ENCODE measurements at places on chromosomes 4 and X.
A peak's percentile ranks its signal among the peaks of the same experiment; 100 is the strongest.

GRCh38 chr4:108651014-108651791, 804 bp downstream of the OSTC start:
- H3K4me1 ChIP-seq, result peaks cover 11% of the 10 kb centered on the region
- no peak for DNase-seq
- H3K27me3 ChIP-seq, result no peaks in the 10 kb centered on the region
- peak overlapping the region; percentile 83 for H3K4me3 ChIP-seq

GRCh38 chrX:37378404-37378803, 29.2 kb downstream of the PRRG1 start:
- H3K36me3 ChIP-seq, result no peaks in the 10 kb centered on the region
- no peaks in the 10 kb centered on the region for H3K27me3 ChIP-seq
- no peak for DNase-seq
- peak overlapping the region; percentile 41 for H3K27ac ChIP-seq
- no peaks in the 10 kb centered on the region for H3K4me1 ChIP-seq

DNA sequence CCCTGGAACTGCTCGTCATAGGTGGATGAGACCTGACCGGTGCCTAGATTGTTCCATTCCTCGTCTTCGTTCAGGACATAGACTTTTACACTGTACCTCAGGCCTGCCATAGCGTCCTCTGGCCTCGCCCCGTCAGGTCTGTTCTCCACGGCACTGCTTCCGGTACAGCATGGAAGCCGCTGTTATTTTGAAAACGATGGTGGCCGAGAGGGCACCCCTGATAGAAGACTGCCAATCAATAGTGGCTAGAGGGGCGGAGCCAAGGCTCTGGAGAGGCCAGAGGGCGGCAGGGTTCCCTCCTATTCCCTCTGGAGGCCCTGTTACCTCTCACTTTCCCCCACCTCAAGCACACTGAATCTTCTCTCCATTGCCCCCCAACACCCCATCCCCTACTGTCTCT, at the start of gene PPP4R3C:
Gene PPP4R3C, minus strand, starts transcription at position 155 of the 400 bp plus-strand sequence. Its CDS starts 45 bp downstream, at position 110.
- no peaks in the 10 kb centered on the region for H3K27me3 ChIP-seq
- H3K36me3 ChIP-seq, result no peaks in the 10 kb centered on the region
- no peaks in the 10 kb centered on the region for H3K4me1 ChIP-seq
- no peak for DNase-seq
- H3K27ac ChIP-seq, result no peak within 1 kb of the TSS
- H3K4me3 ChIP-seq, result no peak within 1 kb of the TSS

GRCh38 chr4:38715050-38715449, 51.1 kb downstream of the KLF3 start:
- no peak overlapping the region for H3K27ac ChIP-seq
- H3K4me3 ChIP-seq, result no peak overlapping the region
- H3K36me3 ChIP-seq, result no peaks in the 10 kb centered on the region

DNA sequence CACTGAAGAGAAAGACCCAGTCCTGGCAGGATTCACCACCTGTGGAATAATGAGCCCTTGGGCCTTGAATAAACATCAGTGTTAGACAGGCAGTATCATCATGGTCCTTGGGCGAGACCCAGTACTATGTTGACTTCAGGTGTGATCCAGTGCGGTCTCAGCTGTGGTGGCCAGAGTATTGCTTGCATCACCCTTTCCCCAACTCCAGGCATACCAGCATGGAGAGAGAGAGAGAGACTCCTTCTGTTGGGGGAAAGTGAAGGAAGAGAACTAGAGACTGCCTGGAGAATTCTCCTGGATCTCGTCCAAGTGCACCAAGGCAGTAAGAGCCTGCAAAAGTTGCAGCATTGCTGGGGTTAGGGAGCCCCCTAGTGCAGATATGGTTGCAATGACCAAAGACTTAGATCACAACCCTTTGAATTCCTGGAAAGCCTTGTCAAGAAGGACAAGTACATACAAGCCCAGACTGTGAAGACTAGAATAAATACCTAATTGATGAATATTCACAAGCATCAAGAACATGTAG, 61.1 kb upstream of the VAMP7 start:
- no peak overlapping the region for H3K27ac ChIP-seq
- H3K36me3 ChIP-seq, result no peaks in the 10 kb centered on the region
- H3K4me3 ChIP-seq, result no peak overlapping the region

GRCh38 chrX:47596256-47596655, 14.0 kb downstream of the TIMP1 start:
- peak overlapping the region; percentile 30 for H3K27ac ChIP-seq
- no peak overlapping the region for H3K4me3 ChIP-seq
- no peak for DNase-seq
- no peaks in the 10 kb centered on the region for H3K4me1 ChIP-seq
- H3K36me3 ChIP-seq, result no peaks in the 10 kb centered on the region

DNA sequence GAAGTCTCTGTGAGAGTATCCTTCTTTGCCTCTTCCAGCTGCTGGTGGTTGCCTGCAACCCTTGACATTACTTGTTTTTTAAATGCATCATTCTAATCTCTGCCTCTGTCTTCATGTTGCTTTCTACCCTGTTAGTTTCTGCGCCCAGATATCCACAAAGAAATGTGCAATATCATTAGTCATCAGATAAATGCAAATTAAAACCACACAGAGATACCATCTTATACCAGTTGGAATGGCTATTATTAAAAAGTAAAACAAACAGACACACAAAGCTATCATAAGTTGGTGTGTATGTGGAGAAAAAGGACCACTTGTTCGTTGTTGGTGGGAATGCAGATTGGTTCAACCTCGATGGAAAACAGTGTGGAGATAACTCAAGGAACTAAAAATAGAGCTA, 517.4 kb downstream of the FAT4 start:
- H3K27me3 ChIP-seq, result peaks cover 2% of the 10 kb centered on the region
- H3K4me1 ChIP-seq, result no peaks in the 10 kb centered on the region
- no peak overlapping the region for H3K4me3 ChIP-seq
- H3K27ac ChIP-seq, result no peak overlapping the region
- no peak for DNase-seq

DNA sequence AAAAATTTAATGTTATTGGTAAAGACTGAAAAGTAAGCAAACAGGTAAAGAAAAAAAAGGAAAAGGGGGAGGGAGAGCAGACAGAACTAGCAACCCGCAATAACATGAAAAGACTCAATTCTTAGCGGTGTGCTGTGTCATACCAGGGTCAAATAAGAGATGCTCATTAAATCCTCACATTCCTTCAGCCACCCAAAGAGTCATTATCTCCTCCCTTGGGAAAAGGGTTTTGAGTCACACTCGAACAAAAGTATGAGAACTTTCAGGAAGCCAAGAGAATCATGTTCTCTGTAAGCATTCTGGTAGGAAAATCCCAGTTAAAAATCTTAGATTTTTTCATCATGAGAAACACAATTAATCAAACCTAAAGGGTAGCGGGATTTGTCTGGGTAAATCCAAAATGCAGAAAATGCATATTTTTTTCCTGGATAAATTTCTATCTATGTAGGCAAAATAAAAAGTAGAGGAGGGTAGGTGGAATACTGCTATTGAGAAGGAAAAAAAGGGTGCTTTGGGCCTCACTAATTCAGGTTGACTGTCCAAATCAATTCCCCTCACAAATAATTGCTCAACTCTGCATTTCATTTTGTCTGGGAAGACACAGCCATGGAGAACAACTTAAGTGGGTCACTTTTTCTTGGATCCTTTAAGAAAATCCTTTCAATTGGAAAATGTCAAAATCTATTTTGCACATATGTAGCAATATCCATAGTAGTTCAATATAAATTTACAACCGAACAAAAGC, 23.2 kb downstream of the TNIP3 start:
- no peaks in the 10 kb centered on the region for H3K36me3 ChIP-seq
- no peak overlapping the region for H3K27ac ChIP-seq
- DNase-seq, result no peak
- no peaks in the 10 kb centered on the region for H3K27me3 ChIP-seq
- H3K4me1 ChIP-seq, result no peaks in the 10 kb centered on the region

DNA sequence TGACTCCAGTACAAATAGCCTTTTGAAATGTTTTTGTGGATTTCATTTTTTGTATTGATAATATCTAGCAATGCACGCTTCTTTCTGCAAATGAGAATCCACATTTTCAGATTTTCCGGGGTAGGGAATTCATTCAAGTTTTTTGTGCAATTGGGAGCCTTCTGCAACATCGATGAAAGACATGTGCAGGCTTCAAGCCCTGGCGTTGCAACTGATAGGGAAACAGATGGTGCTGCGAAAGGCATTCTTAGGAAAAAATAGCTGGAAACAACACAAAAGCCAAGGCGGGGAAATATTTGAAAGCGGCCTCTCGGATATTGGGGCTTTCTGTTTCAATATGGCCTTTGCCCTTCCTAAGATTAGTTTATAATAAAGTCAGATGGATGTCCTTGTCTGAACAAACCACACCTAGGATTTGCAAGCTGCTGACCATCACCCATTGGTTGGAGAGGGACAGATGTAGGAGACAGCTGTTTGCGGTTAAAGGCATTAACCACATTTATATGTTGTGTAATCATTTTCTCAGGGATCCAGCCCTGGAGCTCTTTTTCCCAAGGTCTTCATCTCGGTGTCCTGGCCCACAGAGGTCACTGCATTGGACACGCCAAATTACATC, 136.5 kb downstream of the PRKX start:
- H3K4me1 ChIP-seq, result no peaks in the 10 kb centered on the region
- H3K27me3 ChIP-seq, result no peaks in the 10 kb centered on the region
- no peaks in the 10 kb centered on the region for H3K36me3 ChIP-seq
- H3K27ac ChIP-seq, result no peak overlapping the region
- no peak overlapping the region for H3K4me3 ChIP-seq

DNA sequence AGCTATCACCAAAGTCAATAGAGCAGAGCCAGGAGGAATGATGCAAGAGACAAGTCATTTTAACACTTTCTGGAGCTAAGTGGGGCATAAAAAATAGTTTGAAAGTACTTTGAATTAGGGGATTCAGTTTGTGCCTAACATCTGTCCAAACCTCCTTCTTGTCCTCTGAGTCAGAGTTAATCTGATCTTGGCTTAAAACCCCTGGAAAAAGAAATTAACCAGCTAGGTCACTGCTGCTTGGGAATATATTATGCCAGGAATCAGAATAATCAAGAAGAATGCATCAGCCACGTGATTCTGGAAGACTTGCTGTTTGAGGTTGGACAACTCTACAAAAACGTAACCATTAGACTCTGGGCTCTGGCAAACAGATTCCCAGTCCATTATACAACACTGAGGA, 45.3 kb upstream of the EDA2R start:
- no peaks in the 10 kb centered on the region for H3K4me1 ChIP-seq
- no peak overlapping the region for H3K27ac ChIP-seq
- DNase-seq, result no peak

GRCh38 chrX:154711264-154711663, 39.6 kb downstream of the GAB3 start:
- no peak overlapping the region for H3K4me3 ChIP-seq
- H3K4me1 ChIP-seq, result peaks cover 17% of the 10 kb centered on the region
- H3K36me3 ChIP-seq, result no peaks in the 10 kb centered on the region
- no peaks in the 10 kb centered on the region for H3K27me3 ChIP-seq
